ENCODE measurements at places on chromosomes 7 and 10. TPM values are rescaled to one million over a fixed set of nuclear protein-coding genes. Genes with fewer than 3 reads are reported as not detected.

DNA sequence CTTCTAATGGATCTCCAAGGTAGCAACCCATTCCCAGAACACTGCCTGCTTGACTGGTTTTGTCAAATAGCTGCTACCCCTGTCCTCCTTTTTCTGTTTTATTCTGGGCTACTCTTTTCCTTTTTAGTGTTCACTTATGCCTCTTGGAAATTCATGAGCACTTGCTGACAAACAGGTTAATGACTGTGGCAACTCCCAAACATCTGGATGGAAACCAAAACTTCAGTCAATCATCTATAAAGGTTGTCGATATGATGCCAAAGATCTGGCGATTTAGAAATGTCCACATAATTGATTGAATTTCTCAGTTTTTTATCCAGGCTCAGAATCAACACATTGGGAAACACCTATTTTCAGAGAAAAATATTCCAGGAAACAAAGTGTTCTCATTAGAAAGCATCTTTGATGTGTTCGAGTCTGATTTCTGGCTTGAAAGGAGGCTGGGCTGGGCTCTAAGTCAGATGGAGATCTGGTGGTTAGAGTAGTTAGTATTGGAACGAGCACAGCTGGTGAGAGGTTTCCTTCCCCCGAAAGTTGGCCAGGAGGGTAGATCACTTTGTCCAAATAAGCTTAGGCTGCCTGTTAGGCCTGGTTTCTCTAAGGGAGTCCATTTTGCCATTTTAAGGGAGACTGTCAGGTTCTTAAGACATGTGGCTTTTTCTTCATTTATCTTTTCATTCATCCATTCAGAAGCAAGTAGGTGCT is 17.8 kb downstream of the PAX2 start:
- no peak for DNase-seq

DNA sequence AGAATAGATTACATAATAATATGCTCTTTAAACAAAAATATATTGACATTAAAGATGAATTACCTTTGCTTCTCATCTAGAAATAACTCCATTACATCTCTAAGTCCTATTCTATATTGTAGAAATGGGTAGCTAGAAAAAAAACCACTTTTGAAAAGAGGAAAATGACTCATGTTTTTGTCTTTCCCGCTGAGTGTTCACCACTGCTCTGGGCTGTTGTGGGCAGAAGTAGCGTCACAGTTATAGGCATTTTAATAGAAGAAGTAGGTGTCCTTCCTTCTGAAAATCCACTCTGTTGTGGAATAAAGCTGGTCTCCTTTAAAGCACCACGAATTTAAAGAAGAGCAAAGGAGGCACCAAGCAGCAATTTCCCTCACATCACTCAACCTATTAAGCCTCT is 117.6 kb upstream of the NFE2L3 start:
- DNase-seq, result no peak

DNA sequence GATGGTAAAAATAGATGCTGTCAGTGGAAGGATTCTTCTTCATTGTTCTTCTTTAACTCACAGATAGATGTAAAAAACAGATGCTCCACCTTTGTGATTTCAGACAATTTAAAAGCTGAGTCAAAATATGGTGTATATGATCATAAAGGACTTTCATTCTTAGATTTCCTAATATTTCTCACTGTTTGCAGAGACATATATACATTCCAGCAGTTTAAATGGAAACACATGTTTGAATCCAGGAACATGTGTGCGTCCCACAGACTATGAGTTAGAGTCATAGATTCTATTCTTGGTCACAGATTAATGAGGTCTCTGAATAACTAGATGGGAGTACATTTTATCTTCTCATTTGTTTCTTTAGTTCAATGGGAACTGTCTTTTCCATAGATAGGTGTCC is 109.6 kb downstream of the BICC1 start:
- no peak for DNase-seq

- DNase-seq, result no peak
Measured at GRCh38 chr7:155576900-155577508, 30.6 kb upstream of the CNPY1 start.

GRCh38 chr10:112802411-112803022 is 147.5 kb upstream of the TCF7L2 start:
- no peak for DNase-seq

HTRA1 gene
- 356 TPM for total RNA-seq

MYH16 gene
- total RNA-seq, result not detected

DNA sequence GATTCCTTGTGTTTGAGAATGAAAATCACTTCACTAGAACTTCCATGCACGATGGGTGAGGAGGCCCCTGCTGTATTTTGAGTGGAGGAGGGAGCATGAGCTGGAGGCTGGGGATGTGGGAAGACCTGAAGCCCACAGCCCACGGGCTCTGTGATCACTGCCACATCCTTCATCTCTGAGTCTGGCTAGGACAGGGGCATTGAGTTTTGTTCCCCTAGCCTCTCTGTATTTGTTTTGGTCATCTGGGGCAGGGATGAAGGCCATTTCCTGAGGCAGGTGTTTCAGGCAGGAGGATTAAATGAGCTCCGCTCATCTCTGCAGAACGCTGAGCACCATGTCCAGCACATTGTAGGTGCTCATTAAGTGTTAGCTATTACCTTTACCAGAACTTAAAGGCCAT is 293.6 kb downstream of the GLRX3 start:
- no peak for DNase-seq

GRCh38 chr7:105017657-105018365 is 3.8 kb downstream of the KMT2E start:
- no peak for DNase-seq

Data from ovary (tissue), 10 donors.